ENCODE measurements at places on chromosomes 7 and 10.
A peak's percentile ranks its signal among the peaks of the same experiment; 100 is the strongest.

GRCh38 chr10:96891840-96892239, 59.7 kb downstream of the LCOR start:
- DNase-seq = no peak

DNA sequence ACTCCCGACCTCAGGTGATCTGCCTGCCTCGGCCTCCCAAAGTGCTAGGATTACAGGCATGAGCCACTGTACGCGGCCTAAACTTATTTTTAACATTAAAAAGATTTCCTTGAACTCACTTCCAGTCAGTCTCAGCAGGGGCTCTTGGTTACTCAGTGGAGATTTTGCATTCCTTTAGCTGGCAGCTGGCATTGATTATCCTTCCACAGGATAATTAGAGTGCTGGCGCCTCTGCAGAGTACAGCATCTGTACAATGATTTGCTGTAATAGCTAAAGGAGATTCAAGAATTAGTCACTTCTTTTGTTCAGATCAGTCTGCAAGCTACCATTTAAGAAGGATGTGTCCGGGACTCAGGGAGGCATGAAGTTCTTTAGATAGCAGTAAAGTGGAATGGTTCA, 125.0 kb upstream of the NPY start:
- peak; percentile 76 for DNase-seq

DNA sequence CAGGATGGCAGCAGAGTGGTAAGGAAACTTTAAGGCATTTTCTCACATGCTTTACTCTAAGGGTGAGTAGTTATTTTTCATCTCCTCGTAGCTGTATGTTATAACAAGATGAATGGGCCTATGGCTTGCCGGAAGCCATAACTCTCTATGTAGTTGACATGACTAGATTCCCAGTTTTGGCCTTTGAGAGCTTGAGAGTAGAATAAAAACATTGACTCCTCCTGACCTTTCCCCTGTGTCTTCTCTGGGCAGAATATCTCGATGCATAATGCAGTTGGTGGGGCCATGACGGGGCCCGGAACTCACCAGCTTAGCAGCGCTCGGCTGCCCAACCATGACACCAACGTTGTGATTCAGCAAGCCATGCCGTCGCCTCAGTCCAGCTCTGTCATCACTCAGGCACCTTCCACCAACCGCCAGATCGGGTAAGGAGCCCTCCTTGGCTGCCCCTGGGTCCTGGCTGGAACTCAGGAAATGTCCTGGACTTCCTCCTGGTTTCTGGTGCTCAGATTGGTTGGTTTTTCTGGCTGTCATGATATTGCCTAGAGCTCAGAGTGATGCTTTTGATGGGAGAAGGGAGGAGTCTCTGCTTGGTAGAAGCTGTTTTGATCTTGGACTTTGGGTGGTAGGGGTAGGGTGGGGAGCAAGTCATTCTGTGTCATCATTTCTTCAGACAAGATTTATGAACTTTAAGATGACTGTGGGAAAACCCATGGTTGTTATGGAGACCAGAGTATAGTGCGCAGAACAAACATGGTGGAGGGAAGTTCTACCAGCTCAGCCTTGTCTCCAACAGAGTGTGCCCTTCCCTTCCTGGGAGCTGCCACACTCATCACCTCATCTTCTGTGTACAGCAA, 158.0 kb downstream of the CREB5 start:
- DNase-seq = no peak

DNA sequence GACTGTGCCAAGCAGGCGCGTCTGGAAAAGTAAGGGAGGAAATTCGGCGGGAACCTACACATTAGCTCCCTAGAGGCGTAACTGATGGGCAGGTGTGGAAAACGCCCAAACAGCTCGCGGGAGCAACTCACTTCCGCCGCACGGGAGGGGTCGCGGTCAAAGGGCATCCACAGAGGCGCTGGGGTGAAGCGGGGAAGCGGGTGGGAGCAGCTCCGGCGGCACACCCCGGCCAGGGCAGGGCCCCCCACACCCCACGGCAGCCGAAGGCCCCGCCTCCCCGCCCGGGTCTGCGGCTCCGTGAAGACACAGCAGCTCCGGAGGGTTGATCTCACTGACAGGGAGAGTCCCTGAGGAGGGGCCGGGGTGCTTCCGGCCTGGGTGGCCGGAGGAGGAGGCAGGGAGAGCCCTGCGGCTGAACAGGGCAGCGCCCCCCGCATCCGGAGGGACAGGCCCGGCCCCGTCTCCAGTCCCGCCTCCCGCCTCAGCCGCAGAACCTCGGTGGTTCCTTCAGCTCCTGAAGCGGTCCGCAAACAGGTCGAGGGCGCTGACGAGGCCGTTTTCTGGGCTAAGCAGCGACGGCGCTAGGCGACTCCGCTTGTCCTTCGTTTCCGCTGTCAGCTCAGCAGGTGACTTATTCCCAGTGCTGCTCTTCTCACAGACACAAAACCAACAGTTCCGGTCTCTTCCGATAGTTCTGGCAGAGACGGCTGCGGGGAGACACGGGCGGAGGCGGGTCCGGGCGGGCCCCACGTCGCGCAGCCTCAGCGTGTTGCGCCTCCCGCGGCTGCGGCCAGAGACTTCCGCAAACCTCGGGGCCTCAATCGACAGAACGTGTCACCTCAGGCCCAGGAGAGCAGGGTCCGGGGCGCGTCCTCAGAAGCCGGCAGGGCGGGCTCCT, 276.1 kb downstream of the DNAJB6 start:
- DNase-seq = peak; percentile 79

All from NCI-H69 (cell line).